Pancreas (tissue), 10 donors: ENCODE measurements at places on chromosomes 4 and X. TPM values are rescaled to one million over a fixed set of nuclear protein-coding genes. Genes with fewer than 3 reads are reported as not detected.

DNA sequence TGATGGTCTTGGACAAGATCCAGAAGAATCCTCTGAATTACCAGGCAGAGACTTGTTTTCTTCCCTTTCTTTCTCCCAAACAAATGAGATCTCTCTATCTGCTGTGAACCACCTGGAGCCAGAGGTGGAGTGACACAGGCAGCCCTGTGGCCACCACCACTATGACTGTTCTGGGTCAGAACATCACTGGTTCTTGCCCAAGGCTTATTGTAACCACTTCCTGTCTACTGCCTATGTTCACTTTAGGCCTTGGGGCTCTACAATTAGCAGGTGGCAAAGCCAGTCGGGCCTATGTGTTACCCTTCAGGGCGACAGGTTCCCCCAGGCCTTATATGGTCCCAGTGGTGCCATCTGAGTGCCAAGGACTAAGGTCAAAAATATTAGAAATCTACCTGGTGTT, 161.2 kb downstream of the GLUD2 start:
- no peak overlapping the region for H3K27ac ChIP-seq
- no peak for DNase-seq
- no peaks in the 10 kb centered on the region for H3K4me1 ChIP-seq
- no peak overlapping the region for H3K4me3 ChIP-seq

ZNF711 gene
- 1.9 TPM for total RNA-seq

DNA sequence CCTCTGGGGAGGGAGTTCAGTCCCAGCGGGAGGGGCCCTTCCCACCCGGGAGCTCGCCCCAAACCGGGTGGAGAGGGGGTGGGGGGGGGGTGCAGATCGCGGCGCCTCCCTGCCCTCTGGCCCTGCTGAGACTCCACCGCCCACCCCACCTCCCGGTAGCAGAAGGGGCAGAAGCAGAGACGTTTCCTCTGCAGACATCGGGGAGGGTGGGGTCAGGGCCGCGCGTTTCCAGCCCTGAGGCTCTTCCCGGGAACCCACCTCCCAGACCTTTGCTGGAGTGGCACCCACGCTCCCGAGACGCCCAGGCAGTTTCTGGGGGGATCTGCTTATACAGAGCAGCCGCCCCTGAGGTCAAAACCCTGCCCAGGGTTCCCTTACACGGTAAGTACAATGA, 30.2 kb downstream of the CPLX1 start:
- H3K36me3 ChIP-seq, result no peaks in the 10 kb centered on the region
- peaks cover 25% of the 10 kb centered on the region for H3K27me3 ChIP-seq
- no peak for DNase-seq
- H3K27ac ChIP-seq, result no peak overlapping the region
- H3K4me1 ChIP-seq, result no peaks in the 10 kb centered on the region
- H3K4me3 ChIP-seq, result no peak overlapping the region

ASMT gene
- total RNA-seq, result not detected

- no peak overlapping the region for H3K27ac ChIP-seq
- no peaks in the 10 kb centered on the region for H3K36me3 ChIP-seq
- no peak overlapping the region for H3K4me3 ChIP-seq
- no peak for DNase-seq
- no peaks in the 10 kb centered on the region for H3K27me3 ChIP-seq
Measured at GRCh38 chrX:27276751-27277150, 186.4 kb downstream of the PPP4R3C start.

PPM1K gene
- total RNA-seq, result 10.9 TPM

- DNase-seq, result no peak
- no peak overlapping the region for H3K27ac ChIP-seq
- H3K4me1 ChIP-seq, result no peaks in the 10 kb centered on the region
- H3K4me3 ChIP-seq, result no peak overlapping the region
Measured at GRCh38 chrX:6708041-6708440, 173.1 kb upstream of the VCX3A start.

NSG1 gene
- 2.9 TPM for total RNA-seq

- H3K4me1 ChIP-seq, result no peaks in the 10 kb centered on the region
- no peaks in the 10 kb centered on the region for H3K36me3 ChIP-seq
Measured at GRCh38 chr4:53150631-53151488, 215.0 kb downstream of the SCFD2 start.

NLGN3 gene
- 0.22 TPM for total RNA-seq

GRCh38 chr4:7999695-8000094, 60.0 kb upstream of the AFAP1 start:
- no peaks in the 10 kb centered on the region for H3K36me3 ChIP-seq
- no peak overlapping the region for H3K4me3 ChIP-seq
- no peaks in the 10 kb centered on the region for H3K4me1 ChIP-seq
- no peak overlapping the region for H3K27ac ChIP-seq
- DNase-seq, result no peak
- H3K27me3 ChIP-seq, result no peaks in the 10 kb centered on the region

DNA sequence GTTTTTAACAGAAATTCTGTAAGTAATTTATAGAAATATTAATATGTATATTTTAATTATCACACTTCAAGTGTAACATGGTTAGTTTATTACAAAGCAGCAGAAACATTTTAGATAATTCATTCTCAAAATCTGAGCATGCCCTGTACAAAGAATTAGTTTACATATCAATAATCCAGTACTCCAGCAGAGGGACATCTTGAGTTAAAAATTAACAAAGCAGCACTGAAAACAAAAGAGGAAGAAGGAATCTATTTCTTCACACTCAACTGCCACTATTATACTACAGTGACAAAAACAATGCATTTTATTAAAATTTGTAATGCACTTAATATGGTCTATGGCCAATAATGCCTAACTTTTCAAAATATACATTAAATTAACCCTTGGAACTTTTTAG, 179.1 kb upstream of the KLHL4 start:
- no peak overlapping the region for H3K4me3 ChIP-seq
- H3K36me3 ChIP-seq, result no peaks in the 10 kb centered on the region
- H3K4me1 ChIP-seq, result no peaks in the 10 kb centered on the region

TMEM255A gene
- total RNA-seq, result 1.2 TPM

HTN3 gene
- not detected for total RNA-seq

DNA sequence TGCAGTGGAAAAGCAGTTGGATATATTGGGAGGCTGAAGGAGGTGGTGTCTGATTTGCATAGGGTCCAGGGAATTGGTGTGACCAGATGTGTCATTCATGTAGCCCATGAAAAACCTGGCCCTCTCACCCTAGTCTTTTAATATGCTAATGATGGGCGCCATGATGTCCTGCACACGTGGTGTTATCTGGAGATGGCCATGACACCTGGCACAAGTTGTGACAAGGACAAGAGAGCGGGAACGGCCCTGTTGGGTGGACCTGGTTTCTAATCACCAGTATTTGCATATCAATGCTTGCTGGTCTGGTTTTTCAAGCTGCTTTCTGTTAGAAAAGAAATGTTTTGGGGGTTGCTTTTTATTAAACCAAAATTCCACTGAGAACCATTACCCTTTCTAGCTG, 87.4 kb downstream of the ZXDA start:
- no peaks in the 10 kb centered on the region for H3K36me3 ChIP-seq
- no peaks in the 10 kb centered on the region for H3K4me1 ChIP-seq
- no peaks in the 10 kb centered on the region for H3K27me3 ChIP-seq
- DNase-seq, result no peak
- no peak overlapping the region for H3K27ac ChIP-seq
- H3K4me3 ChIP-seq, result no peak overlapping the region

DNA sequence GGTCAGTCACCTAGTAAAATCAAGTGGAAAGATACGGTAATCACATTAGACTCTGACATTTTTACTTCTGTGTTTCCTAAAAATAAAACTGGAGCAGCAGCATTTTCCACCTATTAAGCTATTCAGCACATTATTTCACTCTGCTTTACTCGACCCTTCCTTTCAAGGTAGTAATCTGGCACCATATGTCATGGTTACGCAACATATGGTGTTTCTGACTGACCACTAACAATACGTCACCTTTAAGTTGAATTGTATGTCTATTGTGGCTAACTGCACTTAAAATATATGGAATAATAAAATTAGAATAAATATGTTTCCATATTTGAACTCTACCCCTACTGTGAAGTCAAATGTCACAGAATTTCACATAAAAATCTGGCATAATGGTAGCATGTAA, 168.8 kb downstream of the CDS1 start:
- H3K27ac ChIP-seq, result no peak overlapping the region
- H3K4me3 ChIP-seq, result no peak overlapping the region
- H3K4me1 ChIP-seq, result no peaks in the 10 kb centered on the region

GRCh38 chrX:15971696-15972095, 117.1 kb upstream of the AP1S2 start:
- no peak overlapping the region for H3K27ac ChIP-seq
- no peak for DNase-seq
- no peaks in the 10 kb centered on the region for H3K4me1 ChIP-seq
- no peak overlapping the region for H3K4me3 ChIP-seq

DNA sequence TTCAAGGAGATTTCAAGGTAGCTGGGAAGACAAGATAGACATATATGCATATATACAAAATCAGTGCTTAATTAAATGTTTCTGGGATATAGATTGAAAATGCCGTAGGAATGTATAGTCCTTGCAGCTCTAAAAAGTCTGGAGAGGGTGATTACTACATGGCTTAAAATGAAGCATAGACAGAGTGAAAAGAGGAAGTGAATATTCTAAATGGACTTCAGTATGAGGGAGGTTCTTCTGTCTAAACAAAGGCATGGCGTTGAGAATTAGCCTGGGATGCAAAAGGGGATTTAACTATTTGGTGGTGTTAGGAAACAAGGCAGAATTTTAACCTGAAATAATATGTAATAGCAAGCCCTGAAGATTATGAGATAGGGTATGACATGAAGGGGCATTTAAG, 141.5 kb upstream of the FRMPD4 start:
- no peak overlapping the region for H3K4me3 ChIP-seq
- H3K27me3 ChIP-seq, result peaks cover 4% of the 10 kb centered on the region
- no peaks in the 10 kb centered on the region for H3K4me1 ChIP-seq
- H3K27ac ChIP-seq, result no peak overlapping the region

- H3K27me3 ChIP-seq, result no peaks in the 10 kb centered on the region
- no peak overlapping the region for H3K4me3 ChIP-seq
- H3K4me1 ChIP-seq, result no peaks in the 10 kb centered on the region
- H3K36me3 ChIP-seq, result no peaks in the 10 kb centered on the region
Measured at GRCh38 chr4:37132351-37132974, 112.1 kb upstream of the NWD2 start.

FRMD7 gene
- not detected for total RNA-seq

GRCh38 chr4:38523054-38523453, 140.9 kb upstream of the KLF3 start:
- no peaks in the 10 kb centered on the region for H3K36me3 ChIP-seq
- H3K4me3 ChIP-seq, result no peak overlapping the region
- no peak for DNase-seq
- H3K4me1 ChIP-seq, result no peaks in the 10 kb centered on the region

- H3K4me1 ChIP-seq, result no peaks in the 10 kb centered on the region
- H3K27ac ChIP-seq, result no peak overlapping the region
- H3K4me3 ChIP-seq, result no peak overlapping the region
- no peak for DNase-seq
Measured at GRCh38 chr4:183328832-183329231, 6.6 kb upstream of the CLDN24 start.

- DNase-seq, result peak; percentile 69
- peak within 1 kb of the TSS; percentile 37 for H3K4me3 ChIP-seq
- no peaks in the 10 kb centered on the region for H3K36me3 ChIP-seq
- no peak within 1 kb of the TSS for H3K27ac ChIP-seq
- H3K27me3 ChIP-seq, result peaks cover 9% of the 10 kb centered on the region
- H3K4me1 ChIP-seq, result no peaks in the 10 kb centered on the region
Measured at GRCh38 chr4:7192252-7193029, at the start of gene SORCS2. TSS of gene SORCS2 (plus strand) at chr4:7192538.

BEX5 gene
- total RNA-seq, result 7.8 TPM

PRRG3 gene
- 0.41 TPM for total RNA-seq

DNA sequence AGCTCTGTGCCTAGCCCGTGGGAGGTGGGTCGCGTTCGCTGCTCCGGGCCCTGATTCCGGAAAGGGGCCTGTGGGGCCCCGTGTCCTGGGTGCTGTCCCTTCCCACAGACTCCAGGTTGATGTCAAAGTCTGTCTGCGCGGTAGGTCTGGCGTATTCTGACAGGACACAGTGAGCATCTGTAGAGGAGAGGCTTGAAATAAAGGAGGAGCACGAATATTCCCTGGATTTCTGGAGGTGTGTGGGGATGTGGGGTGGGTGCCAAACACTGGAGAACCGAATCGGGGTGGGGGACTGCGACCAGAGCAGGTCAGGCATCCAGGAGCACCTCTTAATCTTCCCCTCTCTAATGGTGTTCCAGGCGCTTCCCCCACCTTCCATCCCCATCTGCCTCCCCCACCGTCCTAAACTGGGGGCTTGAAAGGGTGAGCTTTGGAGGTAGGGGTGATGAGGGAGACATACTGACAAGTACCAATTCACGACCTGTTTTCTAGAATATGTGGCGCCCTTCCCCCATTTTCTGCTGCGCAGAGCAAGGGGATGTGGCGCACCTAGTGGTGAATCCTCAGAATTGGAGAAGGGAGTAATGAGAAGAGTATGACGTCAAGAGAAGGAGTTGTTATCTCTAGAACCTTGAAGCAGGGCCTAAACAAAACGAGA, 877 bp downstream of the GPRASP1 start:
- no peaks in the 10 kb centered on the region for H3K4me1 ChIP-seq
- no peaks in the 10 kb centered on the region for H3K36me3 ChIP-seq
- no peak for DNase-seq
- no peak overlapping the region for H3K27ac ChIP-seq
- H3K4me3 ChIP-seq, result peak overlapping the region; percentile 26
- H3K27me3 ChIP-seq, result no peaks in the 10 kb centered on the region

- H3K36me3 ChIP-seq, result no peaks in the 10 kb centered on the region
- no peak for DNase-seq
- no peak overlapping the region for H3K4me3 ChIP-seq
- no peaks in the 10 kb centered on the region for H3K4me1 ChIP-seq
- no peak overlapping the region for H3K27ac ChIP-seq
- no peaks in the 10 kb centered on the region for H3K27me3 ChIP-seq
Measured at GRCh38 chrX:39859991-39860861, 237.5 kb downstream of the BCOR start.

DNA sequence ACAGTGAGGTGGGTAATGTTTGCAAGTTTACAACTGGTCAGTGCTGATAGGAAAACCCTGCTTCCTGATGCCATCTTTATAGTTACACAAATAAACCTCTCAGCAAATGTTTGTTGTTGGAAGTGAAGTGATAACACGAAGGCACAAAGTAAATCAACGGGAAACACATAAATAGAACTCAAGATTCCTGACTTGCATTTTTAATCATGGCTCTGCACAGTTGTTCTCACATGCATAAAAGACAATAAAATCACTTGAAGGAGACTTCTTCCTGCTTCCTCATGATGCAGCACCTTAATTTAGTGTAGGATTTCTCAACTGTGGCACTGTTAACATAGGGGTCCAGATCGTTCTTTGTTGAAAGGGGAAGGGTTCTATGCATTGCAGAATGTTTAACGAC, 907.7 kb downstream of the RAB28 start:
- no peak overlapping the region for H3K27ac ChIP-seq
- no peaks in the 10 kb centered on the region for H3K36me3 ChIP-seq
- H3K4me3 ChIP-seq, result no peak overlapping the region

AP1S2 gene
- total RNA-seq, result 4.8 TPM

GRCh38 chr4:35125995-35126712, 1118.2 kb downstream of the ARAP2 start:
- DNase-seq, result no peak
- no peak overlapping the region for H3K27ac ChIP-seq
- H3K27me3 ChIP-seq, result no peaks in the 10 kb centered on the region
- H3K4me1 ChIP-seq, result no peaks in the 10 kb centered on the region
- H3K36me3 ChIP-seq, result no peaks in the 10 kb centered on the region

- H3K36me3 ChIP-seq, result peaks cover 26% of the 10 kb centered on the region
- H3K27ac ChIP-seq, result no peak overlapping the region
- no peaks in the 10 kb centered on the region for H3K27me3 ChIP-seq
Measured at GRCh38 chr4:77025643-77026321, 50.0 kb downstream of the CCNI start.
